ENCODE measurements at places on chromosomes 6 and 20.

DNA sequence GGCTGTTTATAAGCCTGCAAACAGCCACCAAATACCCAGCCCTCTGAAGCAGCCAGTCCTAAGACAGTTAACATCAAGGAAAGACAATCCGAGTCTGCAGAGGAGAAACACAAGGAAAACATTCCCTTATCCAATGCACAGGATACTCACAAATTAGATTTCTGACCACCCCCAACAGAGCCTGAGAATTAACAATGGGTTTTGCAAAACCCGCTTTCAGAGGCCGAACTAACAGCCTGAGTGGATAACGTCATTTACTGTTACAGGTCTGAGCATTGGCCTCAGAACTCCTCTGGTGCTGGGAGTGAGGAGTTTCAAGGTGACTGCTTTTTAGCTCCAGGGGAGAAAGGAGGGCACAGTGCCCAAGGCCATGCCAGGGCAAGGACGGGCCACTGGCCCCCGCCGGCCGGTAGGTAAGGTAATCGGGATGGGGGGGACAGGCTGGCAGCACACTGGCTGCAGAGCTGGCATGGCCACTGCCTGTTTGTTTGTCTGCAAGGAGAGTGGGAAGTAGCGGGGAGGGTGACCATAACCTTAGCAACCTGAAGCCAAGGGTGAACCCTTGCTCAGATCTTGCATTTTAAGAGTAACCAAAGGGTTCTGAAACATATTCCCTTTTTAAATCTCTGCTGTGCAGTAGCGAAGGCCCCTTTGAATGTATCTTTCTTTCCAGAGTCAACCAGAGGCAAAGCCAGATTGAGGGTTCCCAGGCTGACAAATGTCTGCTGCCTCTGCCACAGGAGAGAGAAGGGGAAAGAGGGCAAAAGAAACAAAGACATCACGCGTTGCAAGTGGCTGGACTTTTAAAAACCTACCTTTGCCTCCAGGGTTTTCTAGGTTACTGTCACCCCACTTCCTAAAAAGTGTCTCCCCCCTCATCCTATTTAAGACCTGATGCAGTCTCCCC, 3.9 kb downstream of the ZMYND8 start:
- no peak for DNase-seq

DNA sequence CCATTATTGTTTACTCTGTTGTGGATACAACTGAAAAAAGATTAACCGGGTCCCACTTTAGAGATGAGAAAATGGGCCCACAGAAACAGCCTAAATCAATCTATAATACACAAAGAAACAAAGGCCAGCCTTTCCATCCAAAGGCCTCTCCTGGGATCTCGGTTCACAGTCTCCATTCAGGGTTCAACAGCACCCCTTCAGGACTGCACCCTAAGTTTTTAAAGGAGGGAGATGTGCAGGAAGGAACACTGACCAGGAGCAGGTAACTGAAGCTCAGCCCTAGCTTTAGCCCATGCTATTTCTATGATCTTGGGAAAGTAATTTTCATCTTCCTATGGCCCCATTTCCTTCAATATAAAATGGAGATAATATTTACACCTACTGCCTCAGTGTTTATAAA, 147.7 kb downstream of the BTBD9 start:
- no peak for DNase-seq

DNA sequence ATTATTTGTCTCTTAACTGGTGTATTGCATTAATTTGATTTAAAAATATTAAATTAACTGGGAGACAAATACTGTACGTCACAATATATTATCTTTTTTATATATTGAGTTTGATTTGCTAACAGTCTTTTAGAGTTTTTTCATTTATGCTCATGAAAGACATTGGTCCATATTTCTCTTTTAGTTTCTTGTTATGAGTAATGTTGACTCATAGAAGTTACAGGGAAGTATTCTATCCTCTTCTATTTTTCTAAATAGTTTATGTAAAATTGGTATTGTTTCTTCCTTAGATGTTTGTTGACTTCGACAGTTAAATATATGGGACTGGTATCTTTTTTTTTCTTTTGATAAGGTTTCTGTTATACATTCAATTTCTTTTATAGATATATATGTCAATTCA, 1115.6 kb upstream of the CITED2 start:
- no peak for DNase-seq

DNA sequence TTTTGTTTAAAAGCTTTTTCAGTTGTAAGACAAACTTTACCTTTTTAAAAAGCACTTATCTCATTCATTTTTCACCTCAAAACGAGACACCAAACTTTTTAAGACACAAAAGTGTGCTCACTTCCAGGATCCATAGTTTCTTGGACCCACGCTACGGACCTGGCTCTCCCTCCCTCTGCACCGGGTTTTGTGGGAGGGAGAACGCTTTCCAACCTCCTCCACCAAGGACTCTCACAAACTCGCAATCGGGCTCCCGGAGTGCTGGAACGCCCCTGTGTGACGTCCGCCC, 436 bp downstream of the CAGE1 start:
- no peak for DNase-seq

- DNase-seq = no peak
Observed at GRCh38 chr6:84556541-84557335, 207.7 kb downstream of the TBX18 start.

GRCh38 chr6:85418059-85418458, 31.8 kb upstream of the NT5E start:
- no peak for DNase-seq

GRCh38 chr6:125793280-125793679, 2.5 kb downstream of the NCOA7 start:
- DNase-seq = no peak

DNA sequence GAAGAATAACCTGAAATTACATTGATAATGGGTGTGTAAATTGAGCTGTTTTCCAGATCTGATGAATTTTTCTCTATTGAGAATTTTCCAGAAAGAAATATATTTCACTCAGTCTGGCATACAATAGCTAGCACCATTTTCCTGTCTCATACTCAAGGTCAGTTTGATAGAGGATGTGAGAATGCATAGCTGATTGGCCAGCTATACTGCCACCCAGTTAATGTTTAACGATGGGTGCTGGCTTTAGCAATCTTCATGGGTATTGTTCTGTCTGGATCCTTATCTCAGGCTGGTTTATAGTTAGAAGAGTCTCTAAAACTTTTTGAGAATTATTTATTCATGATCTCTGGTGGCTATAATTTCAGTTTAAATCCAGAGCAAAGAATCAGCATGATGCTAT, 147.4 kb downstream of the HDGFL1 start:
- no peak for DNase-seq

DNA sequence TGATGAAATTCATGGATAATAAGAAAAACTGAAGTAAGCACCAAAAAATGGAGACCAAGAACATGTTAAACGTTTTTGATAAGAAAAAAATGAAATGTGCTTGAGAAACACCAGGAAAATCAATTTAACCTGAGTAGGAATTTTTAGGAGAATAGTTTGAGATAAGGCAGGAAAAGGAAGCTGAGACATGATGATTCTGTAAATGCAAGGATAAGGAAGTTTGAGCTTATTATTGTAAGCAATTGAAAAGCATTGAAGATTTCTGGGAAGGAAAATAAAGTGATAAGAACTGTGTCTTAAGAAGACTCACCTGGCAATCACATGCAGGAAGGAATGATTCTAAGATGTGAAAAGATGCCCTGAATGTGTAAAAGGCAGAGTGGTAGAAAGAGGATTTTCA, 66.6 kb downstream of the ALDH8A1 start:
- DNase-seq = no peak
